ENCODE measurements at places on chromosomes 6 and 20.

DNA sequence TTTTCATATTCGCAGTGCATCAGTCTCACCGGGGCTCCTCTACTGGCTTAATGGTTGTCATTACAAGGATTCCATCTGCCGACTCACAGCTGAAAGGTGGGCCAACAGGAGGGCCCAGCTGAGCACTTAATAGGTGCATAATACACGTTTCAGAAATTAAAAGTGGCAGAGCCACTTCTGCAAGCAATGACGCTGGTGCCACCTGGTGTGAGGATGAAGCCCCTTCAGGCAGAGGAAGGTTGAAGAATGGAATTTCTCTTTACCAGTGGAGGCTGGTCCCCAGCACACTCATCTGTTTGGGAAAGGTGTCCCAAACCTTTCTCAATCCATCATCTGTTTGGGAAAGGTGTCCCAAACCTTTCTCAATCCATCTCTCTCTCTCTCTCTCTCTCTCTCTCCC lies 8.2 kb upstream of the STMND1 start:
- no peak for DNase-seq

GRCh38 chr6:149393002-149393679 lies 6.9 kb upstream of the SUMO4 start:
- no peak for DNase-seq

- no peak for DNase-seq
Observed at GRCh38 chr6:134182528-134182927, 130.1 kb upstream of the SLC2A12 start.

GRCh38 chr20:42945234-42945994 lies 244.3 kb downstream of the PTPRT start:
- DNase-seq = no peak

- no peak for DNase-seq
Observed at GRCh38 chr6:4319981-4320683, 184.8 kb upstream of the ECI2 start.

GRCh38 chr20:41087325-41087685 lies 50.0 kb upstream of the PLCG1 start:
- DNase-seq = no peak

- no peak for DNase-seq
Observed at GRCh38 chr6:150745896-150746295, 119.6 kb upstream of the MTHFD1L start.

DNA sequence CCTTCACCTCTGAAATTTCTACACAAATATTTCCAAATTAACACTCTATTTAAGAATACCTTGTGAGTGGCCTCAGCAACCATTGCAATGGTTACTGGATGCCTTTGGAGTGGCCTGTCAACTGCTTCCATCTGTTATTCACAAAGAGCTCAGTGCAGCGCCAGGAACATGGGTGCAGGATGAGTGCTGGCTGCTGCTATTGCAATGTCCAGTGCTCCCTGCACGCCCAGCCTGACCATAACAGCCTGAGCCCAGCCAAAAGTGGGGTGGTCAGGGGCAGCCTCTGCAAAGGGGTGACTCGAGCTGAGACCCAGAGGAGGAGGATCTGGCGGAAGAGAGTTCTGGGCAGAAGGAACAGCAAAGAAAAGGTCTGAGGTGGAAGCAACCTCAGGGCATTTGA lies 18.4 kb downstream of the CASS4 start:
- no peak for DNase-seq

DNA sequence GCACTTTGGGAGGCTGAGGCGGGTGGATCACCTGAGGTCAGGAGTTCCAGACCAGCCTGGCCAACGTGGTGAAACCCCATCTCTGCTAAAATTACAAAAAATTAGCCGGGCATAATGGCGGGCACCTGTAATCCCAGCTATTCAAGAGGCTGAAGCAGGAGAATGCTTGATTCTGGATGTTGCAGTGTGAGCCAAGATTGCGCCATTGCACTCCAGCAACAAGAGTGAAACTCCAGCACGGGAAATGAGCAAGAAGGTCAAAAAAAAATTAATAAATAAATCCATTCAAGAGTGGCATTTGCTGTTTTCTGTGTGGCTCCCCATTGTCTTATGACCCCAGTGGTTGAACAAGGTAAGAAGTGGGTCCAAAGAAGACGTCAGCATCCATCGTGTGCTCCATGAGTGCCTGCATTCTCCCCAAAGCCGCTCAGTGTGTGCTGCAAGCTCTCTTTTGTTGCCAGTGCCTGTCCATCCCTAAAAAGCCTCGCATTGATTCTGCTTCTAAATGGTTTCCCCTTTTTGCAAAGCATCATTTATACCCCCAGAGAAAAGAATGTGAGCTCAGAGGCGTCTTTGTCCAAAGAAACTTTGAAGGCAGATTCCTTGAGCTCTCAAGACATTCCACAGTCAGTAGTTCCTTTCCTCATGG lies 38.8 kb upstream of the MAP3K4 start:
- DNase-seq = no peak

GRCh38 chr6:15504581-15505350 lies 158.1 kb downstream of the DTNBP1 start:
- DNase-seq = peak; percentile 92

GRCh38 chr20:19137641-19138040 lies 74.8 kb upstream of the SLC24A3 start:
- no peak for DNase-seq

- DNase-seq = no peak
Observed at GRCh38 chr20:17665756-17666155, 16.3 kb downstream of the RRBP1 start.

GRCh38 chr20:53253668-53254067 lies 281.5 kb downstream of the TSHZ2 start:
- DNase-seq = no peak

GRCh38 chr20:62050166-62051120 lies 15.2 kb downstream of the TAF4 start:
- no peak for DNase-seq

DNA sequence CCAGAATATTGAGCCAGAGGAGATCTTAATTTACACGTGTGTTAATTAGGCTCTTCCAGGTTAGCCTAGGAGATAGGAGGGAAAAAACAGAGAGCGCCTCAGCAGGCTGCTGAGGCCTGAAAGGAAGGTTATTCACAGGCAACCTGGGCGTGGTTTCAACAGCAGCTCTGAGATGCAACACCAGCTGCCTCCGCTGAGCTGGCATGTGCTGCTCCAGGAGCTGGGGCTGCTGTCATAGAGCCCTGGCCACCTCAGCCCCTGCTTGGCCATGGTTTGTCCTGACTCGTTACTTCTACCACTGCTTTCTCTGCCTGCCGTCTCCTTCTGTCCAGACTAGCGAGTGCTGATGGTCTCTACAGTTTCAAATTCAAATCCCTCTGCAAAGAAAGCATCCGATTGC lies 32.4 kb upstream of the RPP40 start:
- DNase-seq = no peak

DNA sequence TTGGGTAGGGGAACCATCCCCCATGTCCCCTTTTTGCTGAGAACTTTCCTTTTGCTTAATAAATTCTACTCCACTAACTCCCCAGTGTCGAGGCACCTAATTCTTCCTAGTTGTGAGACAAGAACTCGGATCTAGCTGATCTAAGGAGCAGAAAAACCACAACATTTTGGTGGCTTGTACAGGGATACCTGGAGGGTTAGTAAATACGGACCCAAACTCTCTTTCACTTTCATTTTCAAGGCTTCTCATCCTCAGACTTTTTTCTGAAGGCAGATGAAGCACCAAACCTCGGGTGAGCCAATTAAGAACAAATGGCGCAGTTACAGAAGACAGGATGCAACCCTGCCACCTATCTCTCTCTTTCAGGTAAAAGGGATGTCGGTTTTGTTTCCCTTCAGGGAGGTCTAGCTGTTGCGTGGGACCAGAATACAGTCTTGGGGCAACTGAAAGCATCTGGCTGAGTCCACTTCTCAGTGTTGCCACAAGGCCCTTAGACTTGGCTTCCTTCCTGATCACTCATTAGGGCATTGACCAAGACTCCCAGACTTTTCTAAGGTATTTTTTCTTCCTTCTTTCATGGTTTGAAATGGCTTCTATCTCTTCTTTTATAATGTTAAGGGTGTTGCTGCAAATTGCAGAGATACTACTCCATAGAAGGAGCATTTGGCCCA lies 11.1 kb upstream of the HTR1B start:
- no peak for DNase-seq

DNA sequence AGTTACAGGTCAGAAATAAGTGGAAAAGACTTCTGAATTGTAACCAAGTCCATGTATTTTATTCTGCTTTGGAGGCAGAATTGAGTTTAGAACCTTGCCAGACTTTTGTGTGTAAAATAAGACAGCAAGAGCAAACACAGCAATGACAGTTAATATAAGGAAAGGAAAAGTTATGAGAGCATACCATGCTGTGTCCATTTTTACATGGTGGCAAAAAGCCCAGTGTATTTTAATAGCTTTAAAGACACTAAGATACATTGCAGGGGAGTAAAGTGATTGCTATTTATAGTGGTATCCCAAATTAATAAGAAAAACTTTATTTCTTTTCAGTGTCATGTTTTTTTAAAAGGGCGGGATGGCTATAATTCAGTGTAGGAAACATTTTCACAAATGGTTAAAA lies 45.2 kb downstream of the CDC5L start:
- DNase-seq = no peak

GRCh38 chr20:58109918-58110635 lies 118.4 kb downstream of the ANKRD60 start:
- DNase-seq = no peak

- DNase-seq = no peak
Observed at GRCh38 chr20:24734139-24734538, 214.9 kb upstream of the CST7 start.

Data from AG09319 (cell line).